ENCODE measurements at places on chromosomes 5 and 9. TPM values are rescaled to one million over a fixed set of nuclear protein-coding genes. Genes with fewer than 3 reads are reported as not detected.

The CNTNAP3B gene
- 205 TPM for total RNA-seq

DNA sequence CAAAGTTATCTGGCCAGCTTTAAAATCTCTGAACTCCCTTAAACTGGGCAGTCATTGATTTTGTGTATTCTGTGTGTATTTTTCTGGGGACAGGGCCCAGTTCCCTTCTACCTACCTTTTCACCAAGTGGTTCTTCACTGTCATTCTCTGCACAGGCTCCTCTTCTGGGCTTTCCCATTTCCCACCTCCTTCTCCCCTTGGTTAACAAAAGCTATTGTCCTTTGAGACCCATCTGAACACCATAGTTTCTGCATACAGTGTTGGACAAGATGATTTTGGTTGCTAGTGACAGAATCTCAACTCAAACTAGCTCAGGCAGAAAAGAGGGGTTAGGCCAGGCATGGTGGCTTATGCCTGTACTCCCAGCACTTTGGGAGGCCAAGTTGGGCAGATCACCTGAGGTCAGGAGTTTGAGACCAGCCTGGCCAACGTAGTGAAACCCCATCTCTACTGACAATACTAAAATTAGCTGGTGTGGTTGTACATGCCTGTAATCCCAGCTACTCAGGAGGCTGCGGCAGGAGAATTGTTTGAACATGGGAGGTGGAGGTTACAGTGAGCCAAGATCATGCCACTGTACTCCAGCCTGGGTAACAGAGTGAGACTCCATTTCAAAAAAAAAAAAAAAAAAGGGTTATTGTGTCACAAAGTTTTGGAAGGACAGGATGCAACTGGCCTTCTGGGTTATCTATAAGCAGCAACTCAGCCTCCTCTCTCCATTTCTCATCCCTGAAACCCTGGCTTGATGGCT is 31.0 kb upstream of the ANKRD34B start:
- no peak for DNase-seq

- no peak for DNase-seq
Observed at GRCh38 chr9:25917731-25918362, 239.6 kb upstream of the TUSC1 start.

GRCh38 chr9:26551451-26551850 is 341.2 kb downstream of the CAAP1 start:
- DNase-seq: no peak
